ENCODE measurements at places on chromosomes 7 and 10.

- no peak for DNase-seq
These were observed 47.5 kb upstream of the CACUL1 start for GRCh38 chr10:118802126-118802793.

DNA sequence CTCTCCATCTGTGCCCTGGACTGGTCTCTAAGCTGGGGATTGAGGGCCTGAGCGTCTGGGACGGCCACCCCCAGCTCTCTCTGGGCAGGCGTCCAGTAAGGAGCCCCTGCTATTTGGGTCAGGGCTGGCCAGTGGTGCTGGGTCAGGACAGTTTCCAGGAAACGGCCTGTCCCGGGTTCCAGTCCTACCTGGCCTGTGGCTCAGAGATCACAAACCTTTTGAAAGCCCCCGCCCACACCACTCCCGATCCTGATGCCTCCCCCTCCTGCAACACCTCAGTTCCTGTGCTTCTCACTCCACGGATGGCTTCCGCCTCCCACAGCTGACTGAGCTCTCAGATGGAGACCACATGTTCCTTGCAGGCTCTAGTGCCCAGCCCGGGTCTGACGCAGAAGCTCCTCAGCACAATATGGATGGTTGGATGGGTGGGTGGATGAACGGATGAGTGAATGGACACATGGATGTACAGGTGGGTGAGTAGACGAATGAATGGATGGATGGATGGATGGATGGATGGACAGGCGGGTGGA is 91.7 kb upstream of the PDGFA start:
- DNase-seq: no peak

GRCh38 chr7:151399906-151400305 is 9.9 kb downstream of the WDR86 start:
- DNase-seq: no peak

- no peak for DNase-seq
These were observed 36.6 kb upstream of the SPOCK2 start for GRCh38 chr10:72124989-72125388.

- DNase-seq: no peak
These were observed 29.9 kb downstream of the MYL10 start for GRCh38 chr7:101598986-101599771.

DNA sequence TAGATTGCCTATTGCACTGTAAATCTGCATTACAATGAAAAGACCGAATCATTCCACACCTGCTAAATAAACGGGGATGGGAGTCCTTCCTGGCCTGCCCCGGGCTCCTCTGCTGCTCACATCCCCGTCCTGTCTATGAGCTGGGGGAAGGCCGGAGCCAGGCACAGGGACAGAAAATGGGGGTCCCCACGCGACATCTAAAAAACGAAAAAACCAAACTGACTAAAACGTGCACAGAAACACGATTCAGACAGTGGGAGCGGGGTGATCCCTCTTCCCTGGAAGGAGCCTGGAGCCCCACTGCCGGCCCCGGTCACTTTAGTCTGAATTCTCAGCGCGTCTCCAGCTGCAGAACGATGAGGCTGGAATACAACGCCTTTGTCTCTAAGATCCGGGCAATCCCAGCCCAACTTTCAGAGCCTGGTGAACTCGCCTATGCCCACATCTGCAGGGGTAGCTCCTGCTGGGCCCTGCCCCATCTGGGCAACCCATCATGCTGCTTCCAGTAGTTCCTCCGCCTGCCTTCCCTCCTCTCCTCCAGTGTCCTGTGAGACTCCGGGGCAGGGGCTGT is 78.0 kb downstream of the ADARB2 start:
- no peak for DNase-seq

DNA sequence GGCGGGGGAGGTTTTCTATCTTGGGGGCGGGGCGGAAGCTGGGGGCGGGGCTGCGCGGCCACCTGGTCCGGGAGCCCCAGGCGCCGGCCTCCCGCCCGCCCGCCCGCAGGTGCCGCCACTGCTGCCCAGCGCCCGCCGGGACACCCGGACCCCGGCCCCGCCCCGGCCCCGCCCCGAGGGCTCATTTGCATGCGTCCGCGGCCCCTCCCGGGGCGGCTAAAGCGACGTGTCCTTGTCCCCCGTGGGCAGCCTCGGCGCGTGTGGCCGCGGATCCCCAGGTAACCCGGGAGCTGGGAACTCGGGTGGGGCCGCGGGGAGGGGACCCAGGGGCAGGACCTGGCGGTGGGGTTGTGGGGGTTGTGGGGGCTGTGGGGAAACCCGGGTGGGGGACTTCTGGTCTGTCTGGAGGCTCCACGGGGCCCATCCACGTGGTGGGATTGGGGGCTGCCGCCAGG is at the start of gene BHLHA15:
Gene BHLHA15 (plus strand): TSS at position 219 of the 455 bp plus-strand sequence. CDS start 871 bp downstream, outside the sequence.
- DNase-seq: peak; percentile 66

GRCh38 chr7:53485354-53485753 is 449.9 kb downstream of the POM121L12 start:
- DNase-seq: no peak

- DNase-seq: no peak
These were observed 225.3 kb upstream of the INHBA start for GRCh38 chr7:41928166-41928565.

Measured in NAMALWA (cell line).